MCF 10A (cell line): ENCODE measurements at places on chromosomes 2 and 18. TPM values are rescaled to one million over a fixed set of nuclear protein-coding genes. Genes with fewer than 3 reads are reported as not detected.

The ATAD2B gene
- total RNA-seq, result 19.6 and 19.7 TPM in 2 replicates

GRCh38 chr2:60880643-60881046 lies 729 bp upstream of the REL start:
- no peaks in the 10 kb centered on the region for H3K27me3 ChIP-seq
- H3K4me3 ChIP-seq, result peak overlapping the region; percentile 83
- peaks cover 6% of the 10 kb centered on the region for H3K36me3 ChIP-seq

DNA sequence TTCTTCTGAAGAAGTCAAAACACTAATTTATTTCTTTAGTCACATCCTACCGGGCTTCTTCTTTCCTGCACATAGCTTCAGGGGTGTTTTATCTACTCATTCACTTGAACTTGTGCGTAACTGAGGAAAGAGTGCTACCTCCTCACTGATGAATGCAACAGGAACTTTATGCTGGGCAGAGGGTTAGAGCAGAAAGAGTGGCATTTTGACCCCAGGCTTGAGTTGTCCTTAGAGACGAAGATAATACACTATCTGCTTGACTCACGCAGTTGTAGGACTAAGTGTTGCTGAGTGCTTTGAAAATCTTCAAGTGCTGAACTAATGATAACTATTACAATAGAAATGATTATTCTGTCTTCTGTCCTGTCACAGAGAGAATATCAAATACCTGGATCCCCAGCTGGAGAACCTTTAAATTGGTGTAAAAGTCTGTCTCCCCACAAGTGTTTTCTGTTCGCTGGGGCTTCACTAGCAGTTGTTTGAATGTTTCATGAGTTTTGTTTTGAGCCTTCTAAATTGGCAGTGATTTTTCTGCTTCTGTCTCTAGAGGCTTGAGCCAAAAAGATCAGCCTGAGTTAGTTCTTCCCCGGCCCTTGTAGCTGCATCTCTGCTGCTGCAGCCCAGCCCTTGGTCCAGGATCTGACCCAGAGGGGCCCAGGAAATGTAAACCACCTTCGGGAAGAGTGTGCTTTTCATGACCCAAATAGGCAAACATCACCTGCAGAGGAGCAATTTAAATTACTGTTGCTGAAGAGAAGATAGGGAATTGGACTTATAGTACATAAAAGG lies 86.3 kb upstream of the LGALSL start:
- DNase-seq, result no peak
- no peaks in the 10 kb centered on the region for H3K36me3 ChIP-seq
- no peaks in the 10 kb centered on the region for H3K27me3 ChIP-seq
- H3K4me1 ChIP-seq, result peaks cover 12% of the 10 kb centered on the region
- no peak overlapping the region for H3K27ac ChIP-seq

The MYO7B gene
- total RNA-seq, result not detected in 2 replicates

DNA sequence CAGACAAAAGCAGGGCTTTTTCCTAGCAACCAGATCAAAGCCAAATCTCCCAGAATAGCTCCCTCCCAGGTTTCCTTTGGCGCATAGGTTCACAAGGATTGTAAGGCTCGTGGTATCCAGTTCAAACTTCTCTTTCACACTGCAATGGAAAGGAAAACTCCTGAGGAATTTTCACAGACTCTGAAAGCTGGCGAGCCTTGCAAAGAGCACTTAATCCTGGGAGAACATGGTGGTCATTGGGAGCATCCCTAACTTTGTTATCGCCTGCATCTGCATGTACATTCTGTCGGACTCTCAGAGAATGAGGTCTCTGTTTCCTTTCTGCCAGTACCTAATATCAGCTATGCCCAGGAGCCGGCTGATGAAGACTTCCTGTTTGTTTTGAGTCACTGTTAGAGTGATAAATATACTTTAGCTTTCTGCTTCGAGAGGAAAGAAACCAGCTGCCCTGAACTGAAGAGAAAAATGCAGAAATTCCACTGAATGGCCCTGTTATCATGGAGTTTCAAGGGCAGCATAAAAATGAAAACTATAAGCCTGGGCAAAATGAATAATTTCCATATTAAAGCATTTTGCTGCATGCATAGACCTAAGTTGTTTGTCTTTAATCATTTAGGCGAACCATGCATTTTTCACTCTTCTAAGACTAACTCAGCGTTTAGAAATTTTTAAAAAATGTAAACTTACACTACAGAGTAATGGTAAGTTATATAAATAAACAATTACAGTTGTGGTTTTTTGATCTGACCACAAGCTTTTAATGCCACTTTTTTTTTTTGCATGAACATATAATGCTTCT lies 76.4 kb upstream of the ZEB2 start:
- no peaks in the 10 kb centered on the region for H3K36me3 ChIP-seq
- H3K4me1 ChIP-seq, result peaks cover 15% of the 10 kb centered on the region
- DNase-seq, result peak; percentile 56
- H3K27me3 ChIP-seq, result no peaks in the 10 kb centered on the region
- H3K4me3 ChIP-seq, result no peak overlapping the region
- peak overlapping the region; percentile 46 for H3K27ac ChIP-seq

The CFAP221 gene
- total RNA-seq, result not detected in 2 replicates

DNA sequence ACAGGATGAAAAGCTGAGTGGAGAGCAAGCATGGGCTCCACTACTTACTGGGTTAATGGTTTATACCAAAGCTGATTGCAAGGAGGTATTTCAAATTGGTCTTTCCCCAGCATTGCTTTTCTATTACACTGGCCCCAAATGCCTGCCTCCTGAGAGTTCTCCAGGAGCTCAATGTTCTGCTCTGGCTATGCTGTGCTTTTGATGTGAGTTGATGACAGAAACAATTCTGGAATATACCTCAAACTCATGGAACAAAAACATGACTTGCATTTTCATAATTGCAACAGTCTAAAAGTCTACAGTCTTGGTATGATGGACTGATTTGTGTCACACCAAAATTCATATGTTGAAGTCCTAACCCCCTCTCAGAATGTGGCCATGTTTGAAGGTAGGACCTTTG lies 258.0 kb downstream of the CDH20 start:
- no peak overlapping the region for H3K4me3 ChIP-seq
- DNase-seq, result no peak
- peaks cover 20% of the 10 kb centered on the region for H3K4me1 ChIP-seq
- H3K27ac ChIP-seq, result no peak overlapping the region
- H3K27me3 ChIP-seq, result no peaks in the 10 kb centered on the region
- H3K36me3 ChIP-seq, result no peaks in the 10 kb centered on the region

The VIL1 gene
- total RNA-seq, result not detected in 2 replicates

- no peaks in the 10 kb centered on the region for H3K36me3 ChIP-seq
- H3K27ac ChIP-seq, result no peak overlapping the region
- peaks cover 22% of the 10 kb centered on the region for H3K27me3 ChIP-seq
- no peak for DNase-seq
These were observed 23.4 kb downstream of the SNTG2 start for GRCh38 chr2:974054-974453.

The NEU2 gene
- not detected in 2 replicates for total RNA-seq

DNA sequence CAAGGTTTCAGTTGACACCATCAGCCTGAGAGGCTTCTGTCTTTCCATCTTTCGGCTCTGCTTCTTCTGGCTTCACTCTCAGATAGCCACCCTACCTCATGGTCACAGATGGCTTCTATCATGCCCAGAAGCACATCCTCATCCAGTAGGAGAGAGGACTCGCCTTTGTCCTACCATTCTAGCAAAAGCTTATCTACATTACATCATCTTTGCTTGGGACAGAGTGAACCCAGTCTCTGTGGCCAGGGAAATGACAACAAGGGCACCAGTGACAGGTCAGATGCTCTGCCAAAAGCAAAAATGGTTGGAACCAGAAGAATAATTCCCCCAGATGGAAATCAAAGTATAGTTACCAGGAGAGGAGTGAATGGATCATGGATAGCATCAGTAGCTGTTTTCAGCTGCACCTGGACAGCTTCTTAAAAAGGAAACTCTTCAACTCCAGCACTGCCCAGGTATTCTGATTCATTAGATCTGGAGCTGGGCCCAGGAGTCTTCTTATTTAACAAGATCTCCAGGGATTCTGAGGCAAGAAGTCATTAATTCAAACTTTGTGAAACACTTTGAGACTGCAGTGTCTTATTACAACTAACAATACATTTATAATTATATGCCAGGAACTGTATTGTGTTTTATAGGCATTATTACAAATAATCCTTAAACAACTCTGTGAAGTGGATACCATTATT lies 257.7 kb upstream of the UBE2E3 start:
- no peak overlapping the region for H3K4me3 ChIP-seq
- H3K27me3 ChIP-seq, result no peaks in the 10 kb centered on the region
- no peaks in the 10 kb centered on the region for H3K36me3 ChIP-seq
- peaks cover 5% of the 10 kb centered on the region for H3K4me1 ChIP-seq

DNA sequence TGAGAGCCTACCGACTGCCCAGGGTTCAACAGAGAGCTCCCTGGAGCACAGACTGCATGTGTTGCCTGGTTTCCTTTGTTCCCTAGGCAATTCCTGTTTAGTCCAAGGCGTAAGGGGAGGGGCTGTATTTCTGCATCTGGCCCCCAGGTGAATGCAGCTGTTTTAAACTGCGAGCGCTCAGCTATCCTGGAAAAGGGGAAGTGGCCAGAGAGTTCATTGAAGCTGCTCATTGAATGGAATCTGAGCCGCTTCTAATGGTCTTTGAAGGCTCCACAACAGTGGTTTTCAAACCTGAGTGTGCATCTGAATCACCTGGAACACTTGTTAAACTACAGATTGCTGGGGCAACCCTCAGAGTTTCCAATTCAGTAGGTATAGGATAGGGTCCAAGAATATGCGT lies 18.1 kb downstream of the MAPK4 start:
- H3K4me1 ChIP-seq, result peaks cover 9% of the 10 kb centered on the region
- H3K36me3 ChIP-seq, result no peaks in the 10 kb centered on the region
- peaks cover 29% of the 10 kb centered on the region for H3K27me3 ChIP-seq
- H3K27ac ChIP-seq, result no peak overlapping the region
- DNase-seq, result no peak
